ENCODE measurements at places on chromosomes 11 and 22. TPM values are rescaled to one million over a fixed set of nuclear protein-coding genes. Genes with fewer than 3 reads are reported as not detected.
A peak's percentile ranks its signal among the peaks of the same experiment; 100 is the strongest.

The ENDOD1 gene
- 56.2 TPM for total RNA-seq

The MEI1 gene
- 26.9 TPM for total RNA-seq

The OR52N4 gene
- total RNA-seq: 1.6 TPM

The ESAM gene
- 49.2 TPM for total RNA-seq

The DERL3 gene
- total RNA-seq: 10.2 TPM

The IGF2 gene
- 52.6 TPM for total RNA-seq

DNA sequence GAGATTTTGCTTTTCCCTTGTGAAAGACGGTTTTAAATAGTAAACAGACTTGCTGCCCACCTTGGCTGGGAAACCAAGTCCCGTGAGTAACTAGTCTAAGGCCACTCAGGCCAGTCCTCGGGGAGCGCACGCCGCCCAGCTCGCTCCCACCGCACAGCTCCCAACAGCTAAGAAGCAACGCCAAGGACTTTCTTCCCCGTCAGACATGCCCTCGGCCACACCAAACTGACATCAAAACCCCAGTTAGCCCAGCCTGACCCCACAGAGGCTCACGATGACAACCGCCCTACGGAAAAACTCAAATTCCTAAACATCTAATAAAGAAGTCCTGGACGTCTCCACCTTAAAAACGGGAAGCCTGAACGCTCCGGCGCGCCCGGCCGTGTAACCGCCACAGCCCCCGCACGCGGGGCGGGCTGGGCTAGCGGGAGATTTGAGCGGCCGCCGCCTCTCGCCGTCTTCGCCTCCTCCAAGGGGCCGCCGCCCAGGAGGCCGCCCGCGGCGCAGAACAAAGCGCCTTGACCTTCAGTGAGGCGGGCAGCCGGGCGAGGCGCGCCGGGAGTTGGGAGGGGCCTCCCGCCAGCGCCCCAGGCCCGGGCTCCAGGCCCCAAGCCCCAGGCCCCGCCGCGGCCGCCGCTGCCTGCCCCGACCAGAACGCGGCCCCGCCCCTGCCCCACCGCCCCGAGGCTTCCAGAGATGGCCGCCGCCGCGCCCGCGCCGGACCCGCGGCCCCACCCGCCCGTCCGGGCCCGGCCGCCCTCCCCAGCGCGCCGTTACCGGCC is 486 bp downstream of the NAP1L4 start:
- no peaks in the 10 kb centered on the region for H3K36me3 ChIP-seq
- H3K4me1 ChIP-seq: peaks cover 57% of the 10 kb centered on the region
- H3K27me3 ChIP-seq: no peaks in the 10 kb centered on the region
- DNase-seq: no peak

GRCh38 chr22:26559961-26560575 is 29.9 kb downstream of the TPST2 start:
- no peaks in the 10 kb centered on the region for H3K36me3 ChIP-seq
- H3K4me1 ChIP-seq: peaks cover 15% of the 10 kb centered on the region
- H3K27me3 ChIP-seq: no peaks in the 10 kb centered on the region
- H3K27ac ChIP-seq: peak overlapping the region; percentile 7
- H3K4me3 ChIP-seq: no peak overlapping the region

DNA sequence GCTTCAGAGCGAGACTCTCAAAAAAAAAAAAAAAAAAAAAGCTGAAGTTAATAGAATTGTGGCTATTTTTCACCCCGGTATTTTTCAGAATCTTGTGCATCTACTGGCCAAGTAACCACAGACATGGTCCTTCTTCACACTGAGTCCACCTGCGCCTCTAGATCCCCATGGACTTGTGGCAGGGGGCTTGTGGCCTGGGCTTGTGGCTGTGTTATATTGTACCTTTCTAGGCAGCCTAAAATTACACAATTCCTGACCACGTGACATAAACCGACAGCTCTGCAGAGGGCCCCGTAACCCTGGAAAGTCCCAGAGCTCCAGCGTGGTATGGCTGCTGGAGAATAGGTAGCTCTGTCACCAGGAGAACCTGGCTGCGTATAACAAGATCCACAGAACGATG is 10.9 kb upstream of the NAALADL1 start:
- H3K27ac ChIP-seq: no peak overlapping the region
- no peak for DNase-seq
- H3K4me1 ChIP-seq: no peaks in the 10 kb centered on the region
- H3K4me3 ChIP-seq: no peak overlapping the region
- H3K27me3 ChIP-seq: no peaks in the 10 kb centered on the region

DNA sequence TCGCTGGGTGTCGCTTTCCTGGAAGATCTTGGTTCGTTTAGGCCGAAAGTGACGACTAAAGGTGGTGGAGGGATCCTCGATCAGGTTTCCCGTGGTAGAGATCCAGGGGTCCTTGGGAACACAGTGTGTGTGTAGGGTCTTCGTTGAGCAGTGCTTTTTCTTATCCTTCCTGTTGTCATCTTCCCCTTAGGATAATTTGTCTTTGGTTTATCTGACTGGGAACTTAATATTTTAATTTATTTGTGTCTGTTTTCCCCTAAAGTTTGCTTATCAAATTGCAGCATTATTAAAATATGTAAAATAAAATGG is 403 bp downstream of the RBM7 start:
- DNase-seq: no peak
- no peaks in the 10 kb centered on the region for H3K27me3 ChIP-seq
- peak overlapping the region; percentile 58 for H3K4me3 ChIP-seq
- peaks cover 50% of the 10 kb centered on the region for H3K4me1 ChIP-seq

GRCh38 chr22:29798318-29798717 is 31.1 kb downstream of the UQCR10 start:
- H3K27ac ChIP-seq: peak overlapping the region; percentile 83

DNA sequence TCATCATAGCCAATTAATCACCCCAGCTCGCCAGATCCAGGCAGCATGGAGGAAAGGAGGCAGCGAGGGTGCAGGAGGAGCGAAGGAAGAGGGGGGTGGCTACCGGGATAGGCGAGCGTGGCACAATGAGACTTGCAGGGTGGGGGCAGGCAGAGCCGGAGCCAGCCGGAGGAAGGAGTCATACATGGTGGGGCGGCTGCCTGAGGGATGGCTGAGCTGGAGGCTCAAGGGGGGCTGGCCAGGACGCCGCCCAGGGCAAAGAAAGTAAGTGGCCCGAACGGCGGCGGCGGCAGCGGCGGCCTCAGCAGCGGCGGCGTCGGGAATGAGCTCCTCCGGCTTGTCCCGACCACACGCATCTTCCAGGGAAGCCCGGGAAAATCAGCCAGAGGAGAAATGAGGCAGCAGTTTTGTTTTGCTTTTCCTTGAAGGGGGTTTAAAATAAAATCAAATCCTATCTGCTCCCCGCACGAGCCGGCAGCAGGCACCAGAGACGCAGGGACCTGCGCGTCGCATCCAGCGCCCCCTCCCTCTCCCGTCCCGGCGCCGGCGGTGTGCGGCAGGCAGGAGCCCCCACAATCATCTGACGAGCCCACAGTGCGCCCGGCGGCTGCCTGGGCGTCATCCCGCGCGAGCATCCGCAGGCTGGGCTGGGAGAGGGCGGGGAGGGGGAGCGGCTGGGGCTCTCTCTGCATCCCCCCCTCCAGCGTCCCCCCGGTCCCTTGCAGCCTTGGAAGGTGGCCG is 263.6 kb downstream of the CTTN start:
- peaks cover 3% of the 10 kb centered on the region for H3K4me1 ChIP-seq
- DNase-seq: no peak
- H3K4me3 ChIP-seq: peak overlapping the region; percentile 12
- H3K27ac ChIP-seq: no peak overlapping the region
- H3K27me3 ChIP-seq: peaks cover 59% of the 10 kb centered on the region
